ENCODE measurements at places on chromosomes 12 and 14.

GRCh38 chr12:1634590-1635191, 5.7 kb downstream of the WNT5B start:
- no peak for DNase-seq

DNA sequence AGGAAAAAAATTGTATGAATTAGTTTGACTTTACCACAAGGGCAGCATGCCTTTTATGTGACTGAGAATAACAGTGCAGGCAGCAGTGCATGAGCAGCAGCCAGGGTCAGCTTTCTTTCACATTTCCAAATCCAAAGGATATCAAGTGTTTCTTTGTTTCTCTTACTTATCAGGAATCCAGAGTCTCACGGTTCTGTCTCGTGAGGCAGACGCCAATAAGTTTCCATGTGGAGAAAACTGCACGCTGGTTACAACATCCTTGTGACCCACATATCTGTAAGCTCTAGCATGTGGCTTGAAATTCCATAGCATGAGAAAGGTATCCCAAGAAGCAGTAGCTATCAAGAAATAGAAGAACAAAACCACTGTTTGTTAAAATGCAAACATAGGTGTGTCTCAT, 27.6 kb downstream of the GALNT4 start:
- no peak for DNase-seq

DNA sequence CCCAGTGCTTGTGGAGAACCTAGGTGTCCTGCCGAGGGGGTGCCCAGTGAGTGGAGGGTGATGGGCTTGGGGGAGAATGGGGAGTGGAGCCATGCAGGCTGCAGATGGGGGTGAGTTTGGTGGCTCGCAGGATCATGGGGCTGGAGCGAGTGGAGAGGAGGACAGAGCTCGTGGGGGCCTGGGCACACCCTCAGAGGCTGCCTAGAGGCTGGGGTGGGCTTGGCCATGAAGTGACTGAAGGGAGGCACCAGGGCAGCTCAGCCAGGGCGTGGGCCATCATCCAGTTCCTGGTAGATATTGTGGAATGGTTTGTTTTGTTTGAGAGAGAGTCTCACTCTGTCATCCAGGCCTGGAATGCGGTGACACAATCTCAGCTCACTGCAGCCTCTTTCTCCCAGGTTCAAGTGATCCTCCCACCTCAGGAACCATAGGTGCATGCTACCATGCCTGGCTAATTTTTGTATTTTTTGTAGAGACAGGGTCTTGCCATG, 43.4 kb upstream of the AMN start:
- no peak for DNase-seq

- no peak for DNase-seq
Measured at GRCh38 chr12:70784042-70784668, 136.4 kb downstream of the PTPRR start.
